CD4-positive, alpha-beta memory T cell (primary cell): ENCODE measurements at places on chromosomes 7 and 10. TPM values are rescaled to one million over a fixed set of nuclear protein-coding genes. Genes with fewer than 3 reads are reported as not detected.

DNA sequence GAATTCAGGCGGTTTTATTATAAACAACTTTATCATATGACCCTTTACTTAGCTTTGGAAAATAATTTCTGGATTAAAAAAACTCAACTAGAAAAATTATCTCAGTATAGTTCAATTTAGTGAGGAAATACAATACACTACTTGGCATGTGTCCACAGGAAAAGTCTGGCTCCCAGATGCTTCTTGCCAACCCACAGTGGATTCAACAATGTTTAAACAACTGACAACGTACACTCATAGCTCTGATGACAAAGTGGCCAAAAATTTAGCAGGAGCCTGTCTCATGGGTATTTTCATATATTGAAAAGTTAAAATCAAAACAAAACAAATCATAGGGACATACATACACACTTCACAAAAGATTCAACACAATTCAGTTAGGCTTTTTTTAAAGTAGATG is 158.8 kb downstream of the SKAP2 start:
- no peak for DNase-seq

DNA sequence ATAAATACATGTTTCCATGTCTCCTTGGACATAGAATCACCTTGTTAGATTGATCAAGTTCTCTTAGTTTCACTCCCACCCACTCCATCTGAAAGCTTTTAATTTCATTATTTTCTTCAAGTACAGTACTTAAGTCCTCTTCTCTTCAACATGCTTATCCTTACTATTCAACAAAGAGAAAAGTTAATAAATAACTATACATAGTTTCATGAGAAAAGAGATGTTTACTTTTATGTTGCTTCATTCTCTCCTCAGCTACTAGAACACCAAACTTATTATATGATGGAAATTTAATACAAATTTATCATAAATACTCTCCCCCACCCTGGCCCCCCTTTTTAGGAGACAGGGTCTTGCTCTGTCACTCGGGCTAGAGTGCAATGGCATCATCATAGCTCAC is 33.5 kb downstream of the ASZ1 start:
- DNase-seq: no peak

DNA sequence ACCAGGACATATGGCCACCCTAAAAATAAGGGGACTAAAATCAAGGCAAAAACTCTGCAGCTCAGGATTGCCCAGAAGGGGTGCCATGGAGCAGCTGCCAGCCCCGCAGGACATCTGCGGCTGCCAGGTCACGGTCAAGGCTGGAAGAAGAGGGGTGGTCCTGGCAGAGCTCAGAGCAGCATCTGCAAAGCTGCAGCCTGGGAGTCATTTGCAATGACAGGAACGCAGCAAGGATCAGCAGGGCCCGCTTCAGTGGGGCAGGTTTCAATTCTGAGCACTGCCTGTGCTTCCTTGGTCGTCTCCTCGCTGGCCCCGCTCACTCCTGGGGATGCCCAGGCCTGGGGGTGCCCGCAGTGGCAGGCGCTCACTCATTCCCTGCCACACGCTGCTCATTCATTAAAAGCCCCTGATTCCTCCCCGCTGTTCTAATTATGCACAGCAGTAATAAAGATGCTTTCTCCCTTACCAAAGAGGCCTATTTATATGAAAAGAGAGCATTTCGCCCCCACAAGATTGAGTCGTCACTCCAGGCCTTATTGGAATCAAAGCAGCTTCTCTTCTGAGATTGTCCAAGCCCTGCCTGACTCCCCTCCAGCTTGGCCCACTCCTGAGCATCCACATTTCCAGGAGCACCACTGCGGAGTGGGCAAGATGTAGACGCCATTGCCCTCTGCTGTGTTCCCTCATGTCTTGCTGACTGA is 4.6 kb downstream of the HSPA12A start:
- DNase-seq: no peak

Gene GET4
- 28.7 TPM for polyA plus RNA-seq

Gene SPDYE1
- 0.49 TPM for polyA plus RNA-seq

- DNase-seq: no peak
Observed at GRCh38 chr10:89351780-89352597, 24.2 kb downstream of the IFIT3 start.

- DNase-seq: no peak
Observed at GRCh38 chr7:31099451-31100444, 47.6 kb downstream of the ADCYAP1R1 start.

DNA sequence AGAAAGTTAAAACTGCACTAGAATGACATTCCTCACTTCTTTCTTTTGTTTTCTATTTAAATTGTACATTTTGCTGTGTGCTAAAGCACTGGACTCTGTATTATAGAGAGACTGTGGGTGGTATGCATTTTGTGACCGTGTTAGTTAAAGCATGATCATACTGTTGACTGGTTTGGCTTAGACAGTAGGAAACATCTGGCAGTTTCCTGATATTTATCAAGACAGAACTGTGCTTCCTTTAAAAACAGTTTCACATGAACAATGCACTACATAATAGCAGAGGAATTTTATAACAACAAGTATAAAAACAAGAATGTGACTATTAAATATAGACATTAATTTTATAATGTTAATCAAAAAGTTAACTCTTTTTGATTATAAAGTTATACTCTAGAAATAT is 23.1 kb downstream of the GNG11 start:
- DNase-seq: no peak
